Ecto neural progenitor cell (in vitro differentiated cells): ENCODE measurements at places on chromosomes 3 and 15.

GRCh38 chr3:72797773-72798543 lies 50.3 kb downstream of the SHQ1 start:
- DNase-seq, result no peak

GRCh38 chr3:118766306-118766669 lies 268.4 kb downstream of the IGSF11 start:
- no peak for DNase-seq

GRCh38 chr3:53350652-53351051 lies 3.3 kb upstream of the DCP1A start:
- DNase-seq, result no peak

DNA sequence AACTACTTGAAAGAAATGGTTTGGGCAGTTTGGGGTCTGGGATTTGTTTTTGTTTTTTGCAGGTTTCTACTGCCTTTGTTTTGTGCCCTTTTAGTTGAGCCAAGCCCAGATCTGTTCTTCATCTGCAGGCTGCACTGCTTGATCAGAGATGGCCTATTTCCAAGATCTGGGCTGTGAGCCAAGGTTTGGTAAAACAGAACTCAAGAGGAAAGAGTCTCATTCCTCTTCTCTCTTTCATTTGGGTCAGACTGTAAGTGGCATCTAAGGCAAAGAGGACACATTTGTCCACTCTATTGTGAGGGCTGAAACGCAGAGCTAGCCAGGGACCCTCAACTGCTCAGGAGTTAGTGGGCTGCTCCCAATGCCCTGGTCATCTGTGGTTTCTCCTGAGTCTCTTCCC lies 104.4 kb upstream of the UBE3A start:
- no peak for DNase-seq

- DNase-seq, result no peak
Measured at GRCh38 chr3:112500621-112501020, 1.3 kb upstream of the BTLA start.

- DNase-seq, result no peak
Measured at GRCh38 chr3:84998545-84998944, 39.8 kb downstream of the CADM2 start.

- DNase-seq, result no peak
Measured at GRCh38 chr3:143207338-143207961, 87.9 kb downstream of the CHST2 start.
